ENCODE measurements at places on chromosomes 1 and 21. TPM values are rescaled to one million over a fixed set of nuclear protein-coding genes. Genes with fewer than 3 reads are reported as not detected.

DNA sequence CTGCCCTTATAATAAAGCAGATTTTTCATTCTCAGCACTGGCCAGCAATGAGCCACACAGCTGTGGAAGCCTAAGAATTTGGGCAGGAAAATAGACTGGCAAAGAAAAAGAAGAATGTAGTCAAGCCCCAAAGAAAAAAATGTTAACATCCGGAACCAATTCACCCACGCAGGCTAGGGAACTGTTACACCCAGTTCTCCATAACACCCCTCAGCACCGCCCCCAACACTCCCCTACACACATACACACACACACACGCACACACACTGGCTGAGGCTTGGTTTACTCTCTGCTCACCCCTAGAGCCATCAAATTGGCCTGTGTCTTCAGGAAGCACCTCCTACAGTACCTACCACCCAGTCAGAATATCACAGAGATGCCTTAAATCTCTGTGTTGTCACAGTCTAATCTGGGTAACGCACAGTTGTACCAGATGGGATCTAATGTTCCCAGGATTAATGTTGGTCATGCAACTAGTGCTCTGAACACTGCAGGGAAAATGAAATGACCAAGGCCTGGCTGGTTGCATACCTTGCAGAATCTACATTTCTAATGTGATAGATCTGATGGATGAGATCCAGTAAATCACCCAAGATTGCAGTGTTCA is 14.5 kb downstream of the TBX15 start:
- ATAC-seq: no peak

DNA sequence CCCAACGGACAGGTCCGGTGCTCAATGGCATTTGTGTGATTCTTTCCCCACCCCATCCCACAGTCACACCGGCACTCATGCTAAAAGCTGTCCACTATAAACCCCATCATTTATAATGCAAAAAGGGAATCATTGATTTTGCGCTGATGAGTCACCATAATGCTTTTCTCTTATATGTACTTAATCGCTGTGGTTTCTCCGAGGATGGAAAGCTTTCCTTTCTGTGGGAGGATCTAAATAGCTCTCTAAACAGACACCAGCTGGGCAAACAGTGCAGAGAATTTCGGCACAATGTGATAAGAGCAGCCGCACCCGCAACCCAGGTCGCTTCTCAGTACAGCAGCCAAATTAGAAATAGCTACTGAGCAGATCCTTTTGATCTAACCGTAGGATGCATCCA is 85.6 kb downstream of the SETD4 start:
- ATAC-seq: no peak

GRCh38 chr1:21911205-21912001 is 25.7 kb downstream of the HSPG2 start:
- ATAC-seq: no peak

DNA sequence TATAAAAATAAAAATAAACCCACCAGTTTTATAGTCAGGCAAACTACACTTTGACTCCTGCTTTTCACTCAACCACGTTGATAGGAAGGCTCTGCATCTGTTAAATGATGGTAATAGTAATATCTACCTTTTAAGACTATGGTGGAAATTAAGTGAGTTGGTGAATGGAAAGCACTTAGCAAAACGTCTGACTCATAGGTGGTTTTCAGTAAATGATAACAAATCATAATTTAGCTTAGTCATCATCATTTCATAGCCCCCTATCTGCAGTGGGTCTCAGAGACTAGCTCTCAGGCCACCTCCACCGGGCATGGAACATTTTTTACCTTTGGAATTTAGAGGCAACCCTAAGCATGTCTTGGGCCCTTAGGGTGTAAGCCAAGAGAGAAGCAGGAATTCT is 160.0 kb downstream of the PDE4B start:
- ATAC-seq: peak; percentile 46

DNA sequence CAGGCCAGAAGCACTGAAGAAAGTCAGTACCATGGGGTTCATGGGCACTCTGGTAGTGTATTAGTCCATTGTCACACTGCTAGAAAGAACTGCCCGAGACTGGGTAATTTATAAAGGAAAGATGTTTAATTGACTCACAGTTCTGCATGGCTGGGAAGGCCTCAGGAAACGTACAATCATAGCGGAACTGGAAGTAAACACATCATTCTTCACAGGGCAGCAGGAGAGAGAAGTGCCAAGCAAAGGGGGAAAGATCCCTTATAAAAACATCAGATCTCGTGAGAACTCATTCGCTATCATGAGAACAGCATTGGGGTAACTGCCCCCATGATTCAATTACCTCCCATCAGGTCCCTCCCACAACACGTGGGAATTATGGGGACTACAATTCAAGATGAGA is 20.2 kb upstream of the ROR1 start:
- no peak for ATAC-seq

DNA sequence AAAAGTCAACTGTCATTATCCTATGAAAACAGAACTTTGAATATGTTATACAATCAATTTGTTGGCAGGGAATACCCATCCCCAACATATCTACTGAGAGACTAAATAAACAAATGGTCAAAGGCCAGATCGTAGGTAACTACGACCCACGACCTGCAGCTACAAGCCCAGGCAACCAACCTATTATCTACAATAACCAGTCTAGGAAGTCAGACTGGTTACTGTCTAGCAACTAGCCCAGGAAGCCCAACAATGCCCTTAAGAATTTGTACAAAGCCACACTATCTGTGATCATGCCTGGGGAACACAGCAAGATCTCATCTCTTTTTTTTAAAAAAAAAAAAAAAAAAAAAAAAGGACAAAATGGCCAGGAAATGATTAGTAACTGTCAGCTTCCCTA is 58.7 kb downstream of the SMYD3 start:
- ATAC-seq: no peak

GRCh38 chr1:119279456-119280381 is 88.9 kb upstream of the HAO2 start:
- ATAC-seq: no peak

GRCh38 chr1:154940651-154941194 is 4.2 kb upstream of the PMVK start:
- peak; percentile 24 for ATAC-seq

DNA sequence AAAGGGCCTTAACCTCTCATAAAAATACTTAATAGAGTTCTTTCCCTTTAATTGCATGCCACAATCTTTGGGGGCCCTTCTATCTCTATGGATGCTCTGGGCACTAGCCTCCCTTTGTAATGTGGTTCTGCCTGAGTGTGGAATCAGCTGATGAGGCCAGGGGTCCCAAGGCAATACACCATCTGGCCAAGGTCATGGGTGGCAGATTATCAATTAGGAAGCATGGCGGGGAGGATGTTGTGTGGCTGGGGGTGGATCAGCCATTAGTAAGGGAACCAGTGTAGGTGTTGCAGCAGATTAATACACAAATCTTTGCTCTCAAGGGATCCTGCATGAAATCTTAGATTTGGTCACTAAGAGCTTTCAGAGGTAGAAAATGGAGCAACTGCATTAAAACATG is 35.3 kb downstream of the NHLH2 start:
- no peak for ATAC-seq

- no peak for ATAC-seq
Measured at GRCh38 chr1:24317081-24317480, 2.1 kb upstream of the GRHL3 start.

DNA sequence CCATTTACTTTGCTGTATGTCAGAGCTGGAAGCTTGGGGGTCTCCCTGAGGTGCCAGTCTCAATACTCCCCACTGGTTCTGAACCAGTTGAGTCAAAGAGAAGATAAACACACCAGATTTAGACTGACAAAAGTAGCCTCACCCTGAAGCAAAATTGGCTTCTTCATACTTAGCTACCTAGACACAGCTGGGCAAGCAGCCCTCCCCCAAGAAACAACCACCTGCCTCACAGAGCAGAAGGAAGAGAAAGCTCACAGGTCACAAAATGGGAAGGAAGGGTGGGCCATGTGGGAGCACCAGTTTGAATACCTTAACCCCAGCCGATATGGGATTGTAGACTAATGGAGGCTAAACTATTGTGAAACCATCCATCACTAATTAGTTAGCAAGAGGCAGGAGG is 24.6 kb upstream of the MYSM1 start:
- ATAC-seq: no peak

DNA sequence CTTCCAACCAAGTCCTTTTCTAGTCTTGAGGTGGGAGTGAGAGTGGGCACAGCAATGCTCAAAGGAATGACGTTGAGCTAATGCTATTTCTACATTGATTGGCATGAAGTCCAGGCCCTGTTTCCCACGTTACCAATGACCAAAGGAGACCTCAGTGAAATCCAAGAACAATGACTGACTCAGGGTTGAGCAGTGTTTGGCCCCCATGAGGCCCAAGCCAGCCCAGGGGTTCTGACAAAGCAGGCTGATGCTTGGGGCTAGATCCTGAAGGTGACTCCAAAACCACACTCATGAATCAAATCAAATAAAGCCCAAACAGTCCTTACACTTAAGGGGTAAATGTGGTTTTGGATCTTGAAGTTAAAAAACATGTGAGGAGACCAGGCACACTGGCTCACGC is 278.5 kb upstream of the GJB5 start:
- no peak for ATAC-seq

DNA sequence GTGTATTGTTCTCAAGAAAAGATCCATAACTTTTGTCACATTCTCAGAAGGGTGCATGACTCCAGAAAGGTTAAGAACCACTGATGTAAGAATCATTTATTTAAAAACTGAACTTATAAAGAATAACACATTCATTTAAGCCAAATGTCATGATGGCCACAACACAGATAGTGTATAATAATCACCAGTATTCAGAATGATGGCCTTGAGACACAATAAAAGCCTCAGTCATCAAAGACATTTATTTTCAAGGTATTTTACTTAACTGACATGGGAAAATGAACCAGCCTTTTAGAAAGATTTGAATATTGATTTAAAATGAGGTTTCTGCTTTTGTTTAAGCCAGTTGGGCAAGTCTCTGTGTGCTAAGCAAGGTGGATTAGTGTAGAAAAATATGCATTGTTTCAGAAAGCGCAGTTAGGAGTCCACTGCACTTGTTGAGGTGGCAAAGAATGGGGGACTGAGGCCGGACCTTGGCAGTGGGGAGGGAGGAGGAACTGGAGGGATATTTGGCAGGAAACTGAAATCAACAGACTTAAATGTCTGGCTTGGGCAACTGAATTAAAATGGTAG is 371.9 kb upstream of the ESRRG start:
- ATAC-seq: no peak

DNA sequence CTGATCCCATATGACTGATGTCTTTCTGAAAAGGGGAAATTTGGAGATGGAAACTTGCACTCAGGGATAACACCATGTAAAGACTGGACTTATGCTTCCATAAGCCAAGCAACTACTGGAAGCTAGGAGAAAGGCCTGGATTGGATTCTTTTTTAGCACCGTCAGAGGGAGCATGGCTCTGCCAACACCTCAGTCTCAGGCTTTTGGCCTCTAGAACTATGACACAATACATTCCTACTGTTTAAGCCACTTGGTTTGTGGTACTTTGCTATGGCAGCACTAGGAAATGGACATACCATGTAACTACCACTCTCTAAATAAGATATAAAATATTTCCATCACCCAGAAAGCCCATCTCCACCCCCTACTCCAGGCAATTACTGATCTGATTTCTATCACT is 139.7 kb downstream of the CYYR1 start:
- no peak for ATAC-seq

GRCh38 chr1:16614361-16615252 is 1.2 kb upstream of the NBPF1 start:
- no peak for ATAC-seq

DNA sequence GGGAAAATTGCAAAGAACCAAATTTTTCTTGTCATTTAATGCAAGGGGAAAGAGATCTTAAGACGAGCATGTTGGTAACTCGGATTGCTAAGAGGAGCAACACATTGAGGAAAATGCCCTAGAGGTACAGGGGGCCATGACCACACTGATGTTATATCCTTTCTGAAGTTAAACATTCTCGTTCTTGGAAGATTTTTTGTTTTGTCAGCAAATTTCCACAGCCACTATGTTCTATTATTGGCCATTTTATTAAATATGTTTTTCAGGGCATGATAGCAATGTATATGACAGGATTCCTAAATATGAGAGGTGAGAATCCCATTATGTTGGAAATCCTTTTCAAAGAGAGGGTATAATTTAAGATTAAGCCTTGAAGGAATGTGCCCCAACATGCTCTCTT is 627.2 kb upstream of the PKN2 start:
- no peak for ATAC-seq

GRCh38 chr21:33810766-33811165 is 104.8 kb downstream of the ATP5PO start:
- no peak for ATAC-seq

ESRRG gene
- not detected for total RNA-seq

LRRC39 gene
- 1.0 TPM for total RNA-seq

SLC2A5 gene
- total RNA-seq: not detected

S100A7 gene
- not detected for total RNA-seq

PRELP gene
- not detected for total RNA-seq

CTSE gene
- total RNA-seq: not detected

LCE2C gene
- not detected for total RNA-seq

PTGS2 gene
- 0.17 TPM for total RNA-seq

CYYR1 gene
- not detected for total RNA-seq

CFAP45 gene
- 0.78 TPM for total RNA-seq

LCE1A gene
- not detected for total RNA-seq

Data from activated T-helper 17 cell treated with anti-CD3 and anti-CD28 coated beads, Interleukin-2, amount 50 U/mL, for 72 hours (primary cell).